ENCODE measurements at places on chromosomes 4 and X.

DNA sequence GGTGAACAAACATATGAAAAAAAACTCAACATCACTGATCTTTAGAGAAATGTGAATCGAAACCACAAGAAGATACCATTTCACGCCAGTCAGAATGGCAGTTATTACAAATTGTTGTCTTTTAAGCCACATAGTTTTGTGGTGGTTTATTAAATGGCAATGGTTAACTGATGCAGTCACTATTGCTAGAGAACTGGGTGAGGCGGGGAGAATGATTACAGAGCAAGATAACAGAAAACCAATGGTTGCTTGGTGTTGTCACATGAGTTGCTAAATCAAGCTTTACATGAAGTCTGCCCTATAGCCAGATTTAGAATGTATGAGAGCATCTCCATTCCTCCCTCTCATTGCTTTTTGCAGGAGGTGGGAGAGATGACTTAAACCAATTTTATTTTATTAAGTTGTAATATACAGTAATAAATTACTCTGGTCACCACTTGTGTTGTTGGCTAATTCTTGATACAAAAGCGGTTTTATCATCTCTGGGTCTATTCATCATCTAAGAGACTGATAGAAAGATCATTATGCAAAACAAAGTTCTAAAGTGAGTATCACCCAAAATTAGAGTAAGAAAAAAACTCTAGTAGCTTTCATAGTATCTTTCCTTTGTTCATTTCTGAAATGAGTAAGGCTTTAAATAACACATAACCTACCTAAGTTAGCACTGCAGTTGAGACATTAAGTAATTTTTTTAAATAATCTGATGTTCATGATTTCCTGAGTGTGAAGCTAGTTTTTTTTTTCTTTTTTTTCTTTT is 859.5 kb downstream of the STIM2 start:
- no peak for DNase-seq

- DNase-seq = no peak
These were observed 464 bp downstream of the RASGEF1B start for GRCh38 chr4:81471298-81471587.

DNA sequence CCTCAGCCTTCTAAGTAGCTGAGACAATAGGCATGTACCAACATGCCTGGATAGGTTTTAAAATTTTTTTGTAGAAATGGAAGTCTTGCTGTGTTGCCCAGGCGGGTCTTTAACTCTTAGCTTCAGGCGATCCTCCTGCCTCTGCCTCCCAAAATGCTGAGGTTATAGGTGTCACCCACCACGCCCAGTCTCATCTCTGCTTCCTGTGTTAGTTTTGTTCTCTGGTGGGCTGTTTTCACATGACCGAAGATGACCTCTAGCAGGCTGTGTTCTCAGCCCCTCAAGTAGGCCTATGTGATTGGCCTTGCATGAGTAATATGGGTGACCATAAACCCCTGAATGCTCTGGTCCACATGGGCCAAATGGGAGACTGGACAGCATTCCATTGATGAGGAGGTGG is 56.8 kb upstream of the MSANTD1 start:
- DNase-seq = no peak

DNA sequence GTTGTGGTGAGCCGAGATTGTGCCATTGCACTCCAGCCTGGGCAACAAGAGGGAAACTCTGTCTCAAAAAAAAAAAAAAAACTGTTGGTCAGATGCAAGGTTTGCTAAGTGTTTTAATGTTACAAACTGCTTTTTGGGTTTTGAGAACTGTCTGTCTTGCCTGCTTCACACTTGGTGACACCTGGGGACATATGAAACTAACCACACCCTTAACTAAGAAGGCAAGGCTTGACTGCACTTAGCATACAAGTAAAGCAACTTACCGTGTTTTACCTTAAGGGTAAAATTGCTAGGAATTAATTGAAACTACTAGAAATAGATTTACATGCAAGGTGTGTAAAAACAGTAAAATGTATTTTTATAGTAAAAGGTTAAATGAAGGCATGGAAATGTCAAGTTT is 180.4 kb downstream of the OR13H1 start:
- no peak for DNase-seq

DNA sequence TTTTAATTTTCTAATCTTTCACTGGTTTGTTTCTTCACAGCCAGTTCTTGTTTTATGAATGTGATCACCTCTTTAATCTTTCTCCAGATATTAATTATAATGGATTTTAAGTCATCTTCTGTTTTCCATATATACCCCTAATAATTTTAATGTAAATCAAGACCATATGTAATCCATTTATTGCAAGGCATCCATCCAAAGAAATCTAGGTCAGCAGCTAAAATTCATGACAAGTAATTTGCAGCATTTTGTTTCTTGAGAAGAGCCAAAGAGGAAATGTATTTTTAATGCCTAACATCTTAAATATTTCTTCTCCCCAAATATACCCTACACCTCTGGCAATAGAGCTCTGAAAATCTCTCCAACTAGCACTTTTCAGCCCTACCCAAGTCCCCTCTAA is 81.1 kb downstream of the SUPT20HL2 start:
- no peak for DNase-seq

DNA sequence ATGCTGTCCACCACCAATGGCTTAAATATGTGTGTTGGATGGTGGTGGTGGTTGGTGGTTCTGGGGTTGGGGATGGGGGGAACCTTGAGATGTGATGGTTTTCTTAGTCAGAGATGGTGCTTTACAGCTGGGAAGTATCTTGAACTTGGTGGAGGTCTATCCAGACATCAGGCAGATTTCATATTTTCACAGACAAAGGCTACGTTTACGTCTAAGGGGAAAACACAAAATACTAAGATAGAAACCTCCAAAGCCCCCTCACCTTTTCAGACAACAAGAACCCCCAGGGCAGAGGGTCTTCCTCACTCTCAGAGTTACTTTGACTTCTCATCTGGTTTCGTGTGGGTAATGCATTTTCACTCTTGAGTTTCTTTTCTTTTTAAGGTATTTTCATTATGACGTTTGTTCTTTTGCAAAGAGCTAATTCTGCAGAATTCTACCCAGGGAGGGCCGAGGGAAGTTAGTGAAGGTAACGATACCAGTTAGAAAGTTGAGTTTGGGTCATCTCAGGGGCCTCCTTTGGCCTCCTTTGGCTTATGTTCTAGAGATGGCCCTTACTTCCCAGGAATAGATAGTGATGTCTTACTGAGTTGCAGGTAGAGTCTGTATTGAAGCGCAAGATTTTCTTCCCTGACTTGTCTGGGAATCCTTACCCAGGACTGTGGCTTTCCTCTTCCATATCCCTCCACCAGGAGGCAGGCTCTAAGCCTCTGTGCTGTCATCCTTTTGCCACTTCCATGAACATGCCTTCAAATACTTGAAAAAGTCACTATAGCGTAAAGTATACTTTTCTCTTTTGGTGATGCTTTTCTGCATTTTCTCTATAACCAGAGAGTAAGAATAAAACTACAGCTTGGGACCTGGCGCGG is 31.9 kb downstream of the RHOH start:
- DNase-seq = no peak

DNA sequence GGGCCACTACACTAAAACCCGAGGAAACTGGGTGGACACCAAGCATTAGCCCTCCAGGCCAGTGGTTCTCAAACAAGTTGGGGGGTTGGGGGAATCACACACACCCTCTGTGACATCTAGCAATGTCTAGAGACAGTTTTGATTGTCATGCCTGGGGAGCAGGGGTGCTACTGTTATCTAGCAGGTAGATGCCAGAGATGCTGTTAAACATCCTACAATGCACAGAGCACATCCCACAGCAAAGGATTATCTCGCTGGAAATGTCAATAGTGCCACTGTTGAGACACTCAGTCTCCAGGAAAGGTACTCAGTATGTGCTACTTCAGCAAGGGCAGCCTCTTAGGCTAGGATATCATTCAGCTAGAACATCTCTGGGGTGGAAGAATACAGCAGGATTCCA is 1.3 kb downstream of the SMC1A start:
- DNase-seq = no peak

Measured in COLO829 (cell line).